Globus pallidus (tissue), 1 donor: ENCODE measurements at places on chromosomes 6 and 20.

- DNase-seq: no peak
Observed at GRCh38 chr6:14004258-14004657, 79.5 kb downstream of the RNF182 start.

DNA sequence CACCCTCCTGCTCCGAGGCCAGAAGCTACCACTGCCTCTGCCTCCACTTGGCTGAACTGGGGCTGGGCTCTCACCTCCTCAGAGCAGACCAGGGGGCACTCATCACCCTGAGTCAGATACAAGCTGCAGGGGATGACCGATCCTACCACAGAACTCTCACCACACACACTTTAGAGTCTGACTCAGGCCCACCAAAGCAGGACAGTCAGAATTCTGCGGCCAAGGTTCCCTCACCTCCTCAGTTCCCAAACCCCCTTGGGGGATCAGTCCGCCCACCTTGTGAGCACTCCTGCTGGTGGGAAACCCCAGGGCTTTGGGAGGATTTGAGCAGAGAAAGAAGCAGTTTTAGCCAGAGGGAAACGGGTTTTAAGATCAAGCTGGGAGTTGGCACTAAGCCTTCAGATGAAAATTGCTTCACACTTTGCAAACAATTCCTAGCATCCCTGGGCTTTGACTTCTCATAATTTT is 587.8 kb upstream of the JAG1 start:
- no peak for DNase-seq

GRCh38 chr6:44176762-44177509 is 18.3 kb downstream of the CAPN11 start:
- no peak for DNase-seq

- no peak for DNase-seq
Observed at GRCh38 chr6:147776631-147777213, 268.2 kb downstream of the SAMD5 start.

GRCh38 chr6:132132924-132133639 is 181.9 kb upstream of the CCN2 start:
- DNase-seq: peak; percentile 89

GRCh38 chr6:28719275-28719940 is 193.7 kb downstream of the GPX5 start:
- DNase-seq: no peak

GRCh38 chr20:46416421-46416820 is 10.0 kb upstream of the ELMO2 start:
- DNase-seq: no peak

GRCh38 chr6:21710908-21711627 is 117.5 kb downstream of the SOX4 start:
- DNase-seq: no peak

GRCh38 chr20:23116311-23117089 is 30.4 kb upstream of the CD93 start:
- no peak for DNase-seq

DNA sequence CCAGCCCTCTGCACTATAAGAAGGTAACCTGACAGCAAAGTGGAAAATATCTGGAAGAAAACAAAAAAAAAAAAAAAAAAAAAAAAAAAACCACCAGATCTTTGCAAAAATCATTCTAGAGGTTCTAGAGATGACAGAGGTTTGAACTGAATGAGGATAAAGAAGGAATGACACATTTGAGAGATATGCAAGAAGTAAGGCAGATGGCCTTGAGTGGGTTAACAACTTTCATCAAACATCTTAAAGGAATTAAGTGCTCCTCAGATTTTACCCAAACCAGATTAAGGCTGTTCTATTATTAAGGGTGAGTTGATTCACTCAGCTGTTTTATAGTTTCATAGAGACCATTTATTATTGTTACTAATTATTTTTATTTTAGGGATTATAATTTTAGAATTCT is 62.0 kb downstream of the RSPO3 start:
- DNase-seq: no peak

DNA sequence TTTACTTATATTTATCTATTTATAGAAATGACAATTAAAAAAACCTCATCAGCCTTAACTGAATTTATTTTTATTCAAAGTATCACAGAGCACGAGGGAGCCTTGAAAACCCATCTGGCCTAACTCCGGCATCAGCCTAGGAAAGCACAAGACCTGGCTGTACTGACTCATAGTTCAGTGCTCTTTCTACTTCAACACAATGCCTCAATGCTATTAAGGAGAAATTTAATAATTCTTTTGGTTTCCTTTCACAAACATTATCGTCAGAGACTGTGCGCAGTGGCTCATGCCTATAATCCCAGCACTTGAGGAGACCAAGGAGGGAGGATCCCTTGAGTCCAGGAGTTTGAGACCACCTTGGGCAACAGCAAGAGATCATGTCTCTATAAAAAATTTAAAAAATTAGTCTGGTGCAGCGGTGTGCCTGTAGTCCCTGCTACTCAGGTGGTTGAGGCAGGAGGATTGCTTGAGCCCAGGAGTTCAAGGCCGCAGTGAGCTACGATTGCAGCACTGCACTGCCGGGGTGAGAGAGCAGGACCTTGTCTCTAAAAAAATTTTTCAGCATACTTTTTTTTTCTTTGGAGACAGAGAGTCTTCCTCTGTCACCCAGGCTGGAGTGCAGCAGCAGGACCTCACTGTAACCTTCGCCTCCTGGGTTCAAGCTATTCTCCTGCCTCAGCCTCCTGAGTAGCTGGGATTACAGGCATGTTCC is 1.9 kb upstream of the SASH1 start:
- no peak for DNase-seq

DNA sequence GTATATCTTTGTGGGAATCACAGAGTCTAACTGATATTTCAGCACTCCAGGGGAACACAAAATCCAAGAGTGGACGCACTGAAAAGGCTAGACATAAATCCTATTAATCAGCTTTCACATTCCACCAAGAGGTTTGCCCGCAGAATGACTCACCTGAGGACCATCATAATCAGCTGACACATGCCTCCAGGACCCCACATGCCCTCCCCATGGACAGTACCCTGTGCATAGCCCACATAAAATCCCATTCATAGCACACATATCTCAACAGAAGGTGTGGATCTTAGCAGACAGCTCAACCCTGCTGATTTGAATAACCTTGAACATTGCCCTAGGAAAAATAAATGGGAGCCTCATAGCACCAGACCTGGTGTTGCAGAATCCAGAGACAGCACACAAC is 246.8 kb upstream of the TENT5A start:
- no peak for DNase-seq

DNA sequence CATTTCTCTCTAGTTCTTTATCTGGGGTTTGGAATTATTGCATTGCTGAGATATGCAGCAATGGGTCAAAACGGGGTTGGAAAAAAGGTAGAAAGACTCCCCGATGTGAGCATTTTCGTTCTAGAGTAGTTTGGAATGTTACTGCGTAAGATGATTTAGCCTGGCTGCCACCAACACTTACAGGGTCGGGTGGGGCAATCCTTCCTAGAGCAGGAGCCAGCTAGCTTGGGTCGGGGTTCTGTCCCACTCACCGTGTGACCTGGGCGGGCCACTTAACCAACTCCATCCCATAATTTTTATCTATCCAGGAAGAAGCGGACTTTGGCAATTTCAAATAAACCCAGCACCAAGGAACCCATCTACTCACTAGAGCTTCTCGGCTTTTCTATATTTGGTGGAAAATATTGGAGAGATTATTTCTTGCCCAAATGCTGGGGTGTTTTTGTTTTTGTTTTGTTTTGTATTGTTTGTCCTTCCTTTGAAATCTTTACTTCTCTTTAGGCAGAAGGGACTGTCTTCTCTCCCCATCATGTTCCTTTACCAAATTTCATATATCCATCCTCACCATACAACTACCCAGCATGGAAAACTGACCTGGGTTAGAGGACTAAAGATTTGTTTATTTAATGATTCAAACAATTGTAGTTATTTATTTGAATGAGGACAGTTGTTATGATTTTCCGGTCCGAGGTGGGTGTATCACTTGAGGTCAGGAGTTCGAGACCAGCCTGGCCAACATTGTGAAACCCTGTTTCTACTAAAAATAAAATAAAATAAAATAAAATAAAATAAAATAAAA is 72.4 kb downstream of the GPX5 start:
- DNase-seq: no peak

DNA sequence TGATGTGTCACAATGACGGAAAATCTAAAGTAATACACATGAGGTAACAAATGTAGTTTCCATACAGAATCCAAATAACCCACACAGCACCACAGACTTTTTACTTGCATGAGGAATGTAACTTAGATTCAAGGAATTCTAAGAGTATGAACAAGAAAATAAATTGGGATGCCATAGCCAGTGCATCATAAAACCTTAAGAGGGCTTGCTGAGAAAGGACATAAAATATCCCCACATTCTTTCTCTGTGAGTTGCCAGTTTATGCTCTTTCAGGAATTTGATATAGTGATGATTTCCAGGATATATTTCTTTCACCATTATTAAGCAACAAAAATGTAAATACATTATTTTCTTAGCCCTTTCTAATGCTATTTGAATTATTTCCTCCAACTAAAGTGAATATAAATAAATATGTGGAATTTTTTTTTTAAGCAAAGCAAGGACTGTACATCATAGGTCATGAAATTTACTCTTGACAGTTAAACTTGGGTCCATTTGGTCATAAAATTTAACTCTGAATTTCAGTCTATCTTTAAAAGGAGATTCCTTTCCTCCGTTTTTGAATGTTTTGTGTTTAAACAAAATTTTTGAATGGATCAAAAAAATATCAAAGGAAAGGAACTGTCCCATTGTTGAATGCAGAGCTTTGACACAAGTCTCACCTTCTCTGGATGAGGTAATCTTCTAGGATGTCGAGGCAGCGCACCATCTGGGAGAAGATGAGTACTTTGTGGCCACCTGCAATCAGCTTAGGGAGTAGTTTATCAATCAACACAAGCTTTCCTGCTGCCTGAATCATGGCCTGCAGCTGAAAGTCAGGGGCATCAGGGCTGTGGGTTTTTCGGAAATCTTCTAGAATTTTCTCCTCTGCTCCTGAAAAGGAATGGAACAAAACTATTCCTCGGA is 116.3 kb upstream of the EMILIN3 start:
- DNase-seq: no peak

GRCh38 chr20:2767768-2768631 is 32.4 kb downstream of the CPXM1 start:
- DNase-seq: no peak

DNA sequence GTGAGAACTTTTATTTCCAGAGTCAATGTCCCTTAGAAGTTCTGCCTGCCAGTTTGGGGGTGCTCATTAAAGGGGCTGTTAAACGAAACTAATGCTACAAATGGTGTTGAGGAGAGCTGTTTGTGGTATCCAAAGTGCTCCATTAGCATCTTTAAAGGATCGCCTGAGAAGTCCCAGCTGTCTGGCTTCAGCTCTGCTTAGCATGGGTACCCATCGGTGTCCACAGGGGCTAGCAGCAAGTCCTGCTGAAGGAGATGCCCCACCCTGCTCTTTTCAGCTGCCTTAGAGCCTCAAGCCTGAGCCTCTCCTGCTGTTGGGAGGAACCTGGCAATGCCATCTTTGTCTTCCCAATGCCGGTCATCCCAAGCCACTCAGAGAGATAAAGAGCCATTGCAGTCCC is 111.1 kb downstream of the FOXO3 start:
- no peak for DNase-seq

DNA sequence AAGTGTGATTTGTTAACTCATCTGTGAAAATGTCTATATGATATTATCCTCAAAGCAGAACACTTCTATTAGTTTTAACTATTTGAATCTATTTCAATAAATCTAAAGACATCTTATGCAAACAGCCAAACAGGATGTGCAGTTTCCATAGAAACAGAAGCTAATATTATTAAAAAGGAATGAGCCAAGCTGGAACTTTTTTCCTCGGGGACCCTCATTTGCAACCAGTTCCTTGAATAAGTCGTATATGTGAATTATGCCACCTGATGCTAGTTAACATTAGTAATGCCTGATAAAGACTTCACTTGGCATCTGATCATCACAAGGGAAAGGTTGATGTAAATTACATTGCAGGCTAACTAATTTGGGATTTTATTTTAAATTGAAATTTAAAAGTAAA is 216.9 kb upstream of the SMLR1 start:
- no peak for DNase-seq

DNA sequence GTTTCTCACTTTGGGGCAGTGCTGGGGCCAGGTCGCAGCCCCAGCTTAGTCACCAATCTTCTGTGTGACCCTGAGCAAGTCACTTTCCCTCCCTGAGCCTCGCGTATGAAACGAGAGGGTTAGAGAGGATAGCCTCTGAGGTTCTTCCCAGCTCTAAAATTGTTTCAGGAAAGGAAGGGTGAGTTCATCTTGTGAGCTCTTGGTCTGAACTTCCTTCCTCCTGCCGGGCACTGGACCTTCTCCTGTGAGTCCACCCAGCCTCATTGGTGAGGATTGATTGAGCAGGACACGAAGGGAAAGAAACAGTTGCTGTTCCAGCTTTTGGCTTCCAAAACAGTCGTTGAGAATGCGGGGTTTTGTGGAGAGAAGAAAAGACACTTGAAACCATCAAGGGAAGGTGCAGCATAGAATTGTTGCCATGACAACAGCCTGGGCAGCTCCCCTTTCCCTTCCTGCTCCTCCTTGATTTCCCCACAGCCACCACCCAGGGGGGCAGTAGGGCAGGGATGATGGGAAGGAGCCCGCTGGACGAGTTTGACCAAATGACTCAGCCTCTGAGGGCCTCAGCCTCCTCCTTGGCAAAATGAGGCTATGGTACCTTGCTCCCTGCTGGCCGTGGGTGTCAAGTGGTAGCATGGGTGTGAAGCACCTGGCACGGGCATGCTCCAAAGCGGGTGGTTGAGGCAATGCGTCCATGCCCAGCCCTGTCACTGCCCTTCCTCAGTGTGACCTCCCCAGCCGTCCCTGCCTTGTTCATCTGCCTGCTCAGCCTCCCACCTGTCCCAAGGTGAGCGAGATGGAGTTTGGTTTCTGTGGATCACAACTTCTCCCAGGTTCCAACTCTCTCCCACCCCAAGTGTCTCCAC is 107.8 kb downstream of the CDC5L start:
- no peak for DNase-seq

GRCh38 chr6:2192976-2193375 is 52.4 kb downstream of the GMDS start:
- DNase-seq: no peak

DNA sequence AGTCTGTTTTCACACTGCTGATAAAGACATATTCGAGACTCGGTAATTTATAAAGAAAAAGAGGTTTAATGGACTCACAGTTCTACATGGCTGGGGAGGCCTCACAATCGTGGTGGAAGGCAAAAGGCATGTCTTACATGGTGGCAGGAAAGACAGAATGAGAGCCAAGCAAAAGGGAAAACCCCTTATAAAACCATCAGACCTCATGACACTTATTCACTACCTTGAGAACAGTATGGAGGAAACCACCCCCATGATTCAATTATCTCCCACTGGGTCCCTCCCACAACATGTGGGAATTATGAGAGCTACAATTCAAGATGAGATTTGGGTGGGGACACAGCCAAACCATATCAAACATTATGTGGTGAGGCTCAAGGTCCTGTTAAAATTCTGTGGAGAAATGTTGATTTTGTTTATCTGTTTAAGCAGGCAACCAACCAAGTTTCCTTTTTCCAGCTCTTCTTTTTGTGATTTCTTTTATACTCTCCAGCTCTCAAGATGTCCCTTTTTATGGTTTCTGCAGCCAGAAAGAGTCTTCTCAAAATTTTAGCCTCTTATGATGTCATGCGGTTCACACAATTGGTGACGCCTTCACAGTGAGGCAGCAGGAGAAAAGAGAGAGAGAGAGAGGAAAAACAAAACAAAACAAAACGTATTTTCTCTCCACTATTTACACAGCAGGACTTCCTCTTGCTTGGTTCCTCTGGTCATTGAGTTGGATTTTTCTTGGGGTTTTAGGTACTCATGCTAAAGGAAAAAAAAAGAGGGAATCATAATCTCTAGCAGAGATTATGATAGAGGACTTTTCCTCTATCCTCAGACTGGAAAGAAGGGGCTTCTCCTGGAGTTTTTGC is 18.0 kb downstream of the AIG1 start:
- no peak for DNase-seq

GRCh38 chr6:37867756-37868446 is 48.4 kb downstream of the ZFAND3 start:
- no peak for DNase-seq
